ENCODE measurements at places on chromosomes 1 and 21. TPM values are rescaled to one million over a fixed set of nuclear protein-coding genes. Genes with fewer than 3 reads are reported as not detected.

DNA sequence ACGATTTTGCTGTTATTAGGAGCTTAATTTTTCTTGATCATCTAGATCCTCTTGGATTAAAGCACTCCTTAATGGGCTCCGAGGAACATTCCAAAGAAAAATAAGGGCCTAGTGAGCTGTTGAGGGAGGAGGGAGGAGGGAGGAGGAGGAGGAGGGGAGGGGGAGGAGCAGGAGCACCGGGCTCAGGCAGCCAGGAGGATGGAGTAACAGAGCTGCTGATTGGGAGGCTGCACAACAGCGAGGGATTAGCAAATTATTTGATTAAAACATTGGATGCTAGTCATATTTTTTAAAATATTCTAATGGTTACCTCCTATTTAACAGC, 302.1 kb upstream of the RRP15 start:
- no peak overlapping the region for H3K27ac ChIP-seq
- no peaks in the 10 kb centered on the region for H3K4me1 ChIP-seq
- no peak overlapping the region for H3K4me3 ChIP-seq
- no peak for DNase-seq

DNA sequence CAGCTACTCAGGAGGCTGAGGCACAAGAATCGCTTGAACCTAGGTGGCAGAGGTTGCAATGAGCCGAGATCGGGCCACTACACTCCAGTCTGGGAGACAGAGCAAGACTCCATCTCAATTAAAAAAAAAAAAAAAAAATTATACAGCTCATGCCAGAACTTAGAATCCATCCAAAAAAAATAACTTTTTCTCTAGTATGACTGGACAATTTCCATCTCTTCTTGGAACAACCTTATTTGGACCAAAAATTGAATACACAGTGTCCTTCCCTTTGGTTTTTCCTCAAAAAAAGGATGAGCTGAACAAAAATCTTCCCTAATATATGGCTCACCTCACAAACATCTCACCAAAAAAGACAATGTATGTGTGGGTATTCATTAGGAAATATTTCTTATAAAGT, 73.7 kb downstream of the TOR3A start:
- H3K27ac ChIP-seq, result no peak overlapping the region
- no peaks in the 10 kb centered on the region for H3K36me3 ChIP-seq
- no peak overlapping the region for H3K4me3 ChIP-seq
- no peak for DNase-seq
- peaks cover 44% of the 10 kb centered on the region for H3K4me1 ChIP-seq

- H3K36me3 ChIP-seq, result no peaks in the 10 kb centered on the region
- peak overlapping the region; percentile 79 for H3K4me3 ChIP-seq
- DNase-seq, result no peak
- H3K27me3 ChIP-seq, result peaks cover 3% of the 10 kb centered on the region
Measured at GRCh38 chr1:41673378-41673777, 188.9 kb upstream of the EDN2 start.

GRCh38 chr1:160082487-160082886, 1.1 kb downstream of the KCNJ9 start:
- H3K4me1 ChIP-seq, result peaks cover 8% of the 10 kb centered on the region
- peaks cover 41% of the 10 kb centered on the region for H3K27me3 ChIP-seq
- no peaks in the 10 kb centered on the region for H3K36me3 ChIP-seq

GRCh38 chr1:93905734-93906133, 3.5 kb downstream of the GCLM start:
- peaks cover 46% of the 10 kb centered on the region for H3K4me1 ChIP-seq
- peak overlapping the region; percentile 63 for H3K4me3 ChIP-seq
- peak; percentile 69 for DNase-seq
- H3K27ac ChIP-seq, result peak overlapping the region; percentile 72

GRCh38 chr21:27306791-27307775, 340.2 kb upstream of the ADAMTS5 start:
- H3K36me3 ChIP-seq, result peaks cover 12% of the 10 kb centered on the region
- no peak for DNase-seq
- H3K27ac ChIP-seq, result no peak overlapping the region
- H3K4me3 ChIP-seq, result no peak overlapping the region
- H3K27me3 ChIP-seq, result no peaks in the 10 kb centered on the region

DNA sequence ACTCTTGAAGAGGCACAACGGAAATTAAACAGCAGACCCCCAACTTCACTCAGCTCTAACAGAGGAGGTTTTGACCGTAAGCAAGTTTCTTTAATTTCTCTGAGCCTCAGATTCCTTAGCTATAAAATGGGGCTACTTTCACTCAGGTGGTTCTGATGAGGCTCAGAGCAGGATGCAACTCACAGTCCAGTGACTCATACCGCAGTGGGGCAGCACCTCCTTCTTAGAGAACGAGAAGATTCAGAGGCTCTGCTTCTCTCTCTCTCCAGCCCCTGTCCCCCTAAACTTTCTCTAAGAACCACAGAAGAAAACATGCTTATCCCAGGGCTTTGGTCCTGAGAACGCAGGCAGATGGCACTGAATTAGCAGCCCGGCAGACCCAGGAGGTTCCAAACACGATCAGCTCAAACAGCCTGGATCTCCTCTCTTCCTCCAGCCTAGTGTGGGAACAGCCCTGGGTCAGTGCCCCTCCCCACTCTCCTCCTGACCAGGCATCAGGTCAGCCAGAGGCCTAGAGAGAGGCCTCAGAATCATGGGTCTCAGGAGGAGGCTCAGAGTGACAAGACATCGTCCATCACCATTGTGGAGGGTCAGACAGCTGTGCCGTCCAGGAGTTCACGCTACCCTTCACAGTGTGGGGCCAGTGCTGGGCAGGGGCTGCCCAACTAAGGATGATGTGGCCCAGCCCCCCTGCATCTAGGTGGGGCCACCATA, 433.0 kb downstream of the PTPRU start:
- H3K4me1 ChIP-seq, result no peaks in the 10 kb centered on the region
- H3K27ac ChIP-seq, result no peak overlapping the region
- no peaks in the 10 kb centered on the region for H3K27me3 ChIP-seq
- DNase-seq, result no peak

DNA sequence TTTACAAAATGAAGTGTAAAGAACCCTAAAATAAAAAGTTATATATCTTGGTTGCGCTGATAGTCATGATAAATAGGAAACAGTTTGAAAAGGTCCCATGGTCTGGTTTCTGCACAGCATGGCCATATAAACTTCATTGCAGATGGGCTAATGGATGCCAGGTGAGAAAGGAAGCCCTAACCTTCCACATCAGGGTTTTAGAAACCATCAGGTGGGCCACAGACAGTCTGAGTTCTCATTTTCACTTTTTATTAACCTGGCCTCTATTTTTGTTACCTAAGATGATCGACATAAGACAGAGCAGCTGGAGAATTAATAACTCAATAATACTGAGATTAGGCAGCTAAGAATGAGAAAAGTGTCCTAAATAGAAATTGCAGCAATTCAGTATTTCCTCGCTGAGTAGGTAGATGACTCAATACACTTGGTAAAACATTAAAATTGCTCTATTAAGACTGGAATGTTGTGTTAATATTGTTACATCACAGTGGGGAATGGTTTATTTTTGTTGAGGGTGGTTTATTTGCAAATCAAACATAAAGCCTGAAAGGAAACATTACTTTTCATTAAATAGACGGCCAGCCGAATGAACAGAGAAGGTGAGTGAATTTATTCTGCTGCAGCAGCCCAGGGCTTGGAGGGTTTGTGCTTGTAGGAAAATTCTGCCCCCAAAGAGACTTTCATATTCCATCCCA, 21.1 kb downstream of the C1orf21 start:
- H3K36me3 ChIP-seq, result no peaks in the 10 kb centered on the region
- H3K27me3 ChIP-seq, result no peaks in the 10 kb centered on the region
- no peak for DNase-seq
- H3K4me1 ChIP-seq, result peaks cover 31% of the 10 kb centered on the region

- H3K36me3 ChIP-seq, result no peaks in the 10 kb centered on the region
- H3K27ac ChIP-seq, result no peak overlapping the region
- H3K4me3 ChIP-seq, result no peak overlapping the region
- peaks cover 9% of the 10 kb centered on the region for H3K27me3 ChIP-seq
- DNase-seq, result no peak
- H3K4me1 ChIP-seq, result no peaks in the 10 kb centered on the region
Measured at GRCh38 chr21:44508426-44508710, 31.6 kb downstream of the KRTAP10-1 start.

GRCh38 chr1:175195798-175196197, 3.2 kb upstream of the KIAA0040 start:
- H3K4me3 ChIP-seq, result no peak overlapping the region
- H3K4me1 ChIP-seq, result peaks cover 14% of the 10 kb centered on the region
- DNase-seq, result no peak
- H3K36me3 ChIP-seq, result no peaks in the 10 kb centered on the region
- no peak overlapping the region for H3K27ac ChIP-seq

GRCh38 chr1:173870252-173871075, 2.3 kb downstream of the ZBTB37 start:
- no peak overlapping the region for H3K4me3 ChIP-seq
- peaks cover 15% of the 10 kb centered on the region for H3K27me3 ChIP-seq
- peaks cover 42% of the 10 kb centered on the region for H3K4me1 ChIP-seq
- peaks cover 45% of the 10 kb centered on the region for H3K36me3 ChIP-seq
- H3K27ac ChIP-seq, result no peak overlapping the region

GRCh38 chr1:171220081-171220420, 28.2 kb upstream of the FMO1 start:
- no peaks in the 10 kb centered on the region for H3K27me3 ChIP-seq
- H3K36me3 ChIP-seq, result peaks cover 14% of the 10 kb centered on the region
- H3K27ac ChIP-seq, result peak overlapping the region; percentile 85
- H3K4me3 ChIP-seq, result peak overlapping the region; percentile 72
- H3K4me1 ChIP-seq, result peaks cover 62% of the 10 kb centered on the region
- peak; percentile 82 for DNase-seq

- peaks cover 8% of the 10 kb centered on the region for H3K36me3 ChIP-seq
- peaks cover 54% of the 10 kb centered on the region for H3K4me1 ChIP-seq
- DNase-seq, result no peak
- 0 out of 2 replicates have a peak overlapping the region, but pooled peaks have one; percentile 0 for H3K4me3 ChIP-seq
- H3K27ac ChIP-seq, result peak overlapping the region; percentile 52
- H3K27me3 ChIP-seq, result peaks cover 6% of the 10 kb centered on the region
Measured at GRCh38 chr1:42961312-42962091, 2.8 kb upstream of the SLC2A1 start.

GRCh38 chr1:213201380-213202155, 150.5 kb downstream of the RPS6KC1 start:
- no peaks in the 10 kb centered on the region for H3K27me3 ChIP-seq
- H3K4me3 ChIP-seq, result no peak overlapping the region
- H3K27ac ChIP-seq, result no peak overlapping the region
- H3K36me3 ChIP-seq, result peaks cover 31% of the 10 kb centered on the region
- no peak for DNase-seq

DNA sequence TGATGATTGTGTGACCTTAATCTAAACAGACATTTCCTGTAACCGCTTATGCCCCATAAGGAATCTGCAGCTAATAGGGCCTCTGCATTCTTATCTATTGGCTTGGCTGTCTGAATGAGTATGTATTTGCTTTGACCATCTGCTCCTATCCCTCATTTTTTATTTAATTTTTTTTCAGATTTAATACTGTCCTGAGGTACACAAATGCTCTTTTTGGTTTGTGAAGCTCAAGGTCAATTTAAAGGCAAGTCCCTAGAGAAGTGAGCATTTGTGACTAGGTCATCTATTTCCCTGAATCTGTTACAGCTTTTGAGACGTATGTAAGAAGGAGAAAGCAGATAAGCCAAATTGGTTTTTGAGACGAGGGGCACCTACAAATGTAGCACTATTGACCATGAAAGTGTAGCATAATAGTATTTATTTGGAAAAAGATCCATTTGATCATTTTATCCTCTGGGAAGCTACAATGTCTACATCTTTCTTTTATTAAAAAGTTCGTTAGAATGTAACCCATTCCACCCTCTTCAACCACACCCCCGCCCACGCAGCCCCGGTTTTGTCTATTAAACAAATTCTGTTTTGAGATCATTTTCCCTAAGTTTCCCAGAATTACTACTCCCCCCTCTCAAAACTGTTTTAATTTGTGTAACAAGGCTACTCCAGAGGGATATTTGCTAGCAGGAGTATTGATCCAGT, 69.2 kb upstream of the HSPA13 start:
- no peak overlapping the region for H3K27ac ChIP-seq
- no peaks in the 10 kb centered on the region for H3K27me3 ChIP-seq
- no peak overlapping the region for H3K4me3 ChIP-seq
- DNase-seq, result no peak

- DNase-seq, result no peak
- H3K27me3 ChIP-seq, result peaks cover 1% of the 10 kb centered on the region
- no peak overlapping the region for H3K27ac ChIP-seq
- H3K4me1 ChIP-seq, result no peaks in the 10 kb centered on the region
- no peaks in the 10 kb centered on the region for H3K36me3 ChIP-seq
Measured at GRCh38 chr1:164369698-164370365, 189.2 kb upstream of the PBX1 start.

DNA sequence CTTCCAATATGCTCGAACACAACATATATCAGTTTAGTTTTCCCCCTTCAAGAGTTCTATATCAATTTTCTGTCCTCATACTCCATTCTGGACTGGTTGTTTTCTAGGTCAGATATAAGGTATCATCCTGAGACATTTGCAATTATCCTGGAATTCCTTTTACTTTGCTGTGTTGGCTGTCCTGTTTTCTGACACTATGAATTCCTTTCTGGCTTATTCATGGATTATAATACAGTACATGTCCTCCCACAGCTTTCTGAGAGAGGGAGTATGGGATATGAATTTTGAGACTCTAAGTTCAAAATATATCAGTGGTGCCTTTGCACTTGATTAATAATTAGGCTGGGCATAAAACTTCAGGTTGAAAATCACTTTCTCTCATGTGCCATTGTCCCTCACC, 11.9 kb downstream of the PHTF1 start:
- peaks cover 15% of the 10 kb centered on the region for H3K4me1 ChIP-seq
- DNase-seq, result peak; percentile 49
- no peak overlapping the region for H3K4me3 ChIP-seq
- H3K36me3 ChIP-seq, result peaks cover 14% of the 10 kb centered on the region
- no peaks in the 10 kb centered on the region for H3K27me3 ChIP-seq
- H3K27ac ChIP-seq, result peak overlapping the region; percentile 53

DNA sequence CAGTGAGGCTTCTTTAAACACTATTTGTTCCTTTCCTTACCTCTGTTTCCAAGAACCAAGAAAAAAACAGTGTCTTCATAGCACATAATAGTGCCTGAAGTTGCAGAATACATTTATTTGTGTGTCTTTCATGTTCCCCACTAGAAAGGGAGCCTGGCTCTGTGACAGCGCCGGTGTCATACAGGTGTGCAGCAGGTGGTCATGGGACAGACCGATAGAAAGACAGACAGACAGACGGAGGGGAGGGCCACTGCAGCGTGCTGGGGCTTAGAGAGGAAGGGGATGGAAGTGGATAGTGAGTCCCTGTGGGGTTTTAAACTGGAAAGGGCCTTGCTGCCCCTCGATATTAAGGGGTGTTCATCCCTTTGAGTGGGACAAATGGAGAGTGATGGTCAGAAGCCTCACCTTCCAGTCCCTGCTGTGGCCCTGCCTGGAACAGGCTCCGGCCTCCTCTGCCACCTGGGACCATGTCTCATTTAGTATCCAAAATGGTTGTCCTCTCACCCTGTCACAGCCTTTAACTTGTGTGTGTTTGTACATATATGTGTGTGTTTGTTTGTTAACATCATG, 152.9 kb downstream of the PGBD5 start:
- no peak for DNase-seq
- peaks cover 5% of the 10 kb centered on the region for H3K36me3 ChIP-seq
- H3K27me3 ChIP-seq, result peaks cover 4% of the 10 kb centered on the region
- H3K4me1 ChIP-seq, result no peaks in the 10 kb centered on the region
- H3K4me3 ChIP-seq, result no peak overlapping the region

- peaks cover 1% of the 10 kb centered on the region for H3K27me3 ChIP-seq
- no peaks in the 10 kb centered on the region for H3K4me1 ChIP-seq
- 0 out of 2 replicates have a peak, but pooled peaks cover 4% of the 10 kb centered on the region for H3K36me3 ChIP-seq
- no peak for DNase-seq
Measured at GRCh38 chr1:232033285-232033684, 406.7 kb downstream of the DISC1 start.

The AMY1A gene
- total RNA-seq, result not detected

The C1orf87 gene
- total RNA-seq, result not detected

The BCAN gene
- not detected for total RNA-seq

The AMY1B gene
- total RNA-seq, result not detected

The RUNX3 gene
- total RNA-seq, result not detected

The EPHA10 gene
- not detected for total RNA-seq

The SSBP3 gene
- 54.3 TPM for total RNA-seq

The SMPDL3B gene
- total RNA-seq, result not detected

The CSTB gene
- total RNA-seq, result 69.3 TPM

The TNFRSF1B gene
- total RNA-seq, result 0.66 TPM
